ENCODE measurements at places on chromosomes 12 and 14.

GRCh38 chr12:22856178-22856577, 231.2 kb downstream of the ETNK1 start:
- no peak for DNase-seq

DNA sequence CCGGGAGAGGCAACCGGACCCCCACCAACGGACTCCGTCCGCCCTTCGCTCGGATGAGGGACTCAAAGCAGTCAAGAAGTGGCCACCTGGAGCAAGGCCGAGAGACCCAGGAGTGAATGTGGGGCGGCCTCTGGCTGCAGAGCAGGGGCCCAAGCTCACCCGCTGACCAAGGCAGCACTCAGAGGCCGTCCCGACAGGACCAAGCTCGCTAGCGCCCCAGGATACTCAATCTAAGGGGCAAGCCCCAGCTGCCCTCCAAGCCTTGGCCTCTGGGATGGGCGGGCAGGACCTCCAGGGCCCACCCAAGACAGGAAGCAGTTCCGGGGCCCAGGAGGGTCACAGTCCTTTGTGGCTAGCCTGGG, 936 bp downstream of the AKT1 start:
- no peak for DNase-seq

DNA sequence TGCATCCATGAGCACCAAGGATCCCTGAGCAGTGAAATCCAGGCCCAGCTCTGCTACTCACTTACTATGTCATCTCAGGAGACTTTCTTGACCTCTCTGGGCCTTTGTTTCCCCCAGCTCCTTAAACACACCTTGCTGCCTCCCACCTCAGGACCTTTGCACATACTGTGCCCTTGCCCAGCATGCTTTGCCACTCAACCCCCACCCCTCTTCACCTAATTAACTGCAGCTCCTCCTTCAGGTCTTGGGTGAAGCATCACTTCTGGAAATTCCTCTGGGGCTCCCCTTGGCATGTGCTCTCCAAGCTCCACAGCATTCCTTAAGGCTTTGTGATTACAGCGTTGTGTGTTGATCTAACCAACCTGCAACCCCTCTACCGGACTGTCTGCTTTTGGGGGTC, 15.9 kb downstream of the WSCD2 start:
- DNase-seq: no peak

DNA sequence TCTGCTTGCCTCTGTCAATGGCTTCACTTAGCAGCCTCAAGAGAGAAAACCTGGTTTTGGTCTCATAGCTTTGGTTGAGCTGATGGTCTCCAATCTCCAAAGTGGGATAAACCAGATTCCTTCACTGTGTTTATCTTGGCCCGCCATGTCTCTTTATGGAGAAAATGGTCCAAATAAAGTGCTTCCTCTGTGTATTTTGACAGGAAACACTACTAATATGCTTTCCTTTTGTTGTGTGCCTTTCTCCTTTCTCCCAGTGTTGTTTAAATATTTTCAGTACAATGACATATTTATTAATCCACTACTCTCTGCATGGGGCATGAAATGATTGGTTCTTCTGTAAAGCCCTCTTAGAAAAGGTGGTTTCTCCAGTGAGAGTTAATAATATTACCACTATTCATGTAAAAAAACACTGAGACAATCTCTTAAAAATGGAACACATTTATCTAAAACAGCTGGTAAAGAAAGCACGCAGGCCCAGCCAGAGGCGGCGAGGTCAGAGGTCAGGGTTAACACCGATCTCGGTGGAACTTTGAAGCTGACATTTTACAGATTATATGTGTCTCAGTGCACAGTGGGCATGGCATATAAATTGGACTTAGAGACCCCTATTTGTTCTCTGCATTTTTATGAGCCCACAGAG, 24.2 kb downstream of the TMEM30B start:
- DNase-seq: no peak

- DNase-seq: no peak
These were observed 50.3 kb downstream of the BEGAIN start for GRCh38 chr14:100536721-100537445.

GRCh38 chr12:132520421-132521199, 30.7 kb downstream of the FBRSL1 start:
- DNase-seq: no peak
